ENCODE measurements at places on chromosomes 6 and 20. TPM values are rescaled to one million over a fixed set of nuclear protein-coding genes. Genes with fewer than 3 reads are reported as not detected.

- no peak for DNase-seq
Observed at GRCh38 chr20:58577139-58577806, 62.1 kb upstream of the APCDD1L start.

GRCh38 chr6:106702451-106703110, 73.2 kb downstream of the QRSL1 start:
- no peak for DNase-seq

GRCh38 chr6:89251170-89251569, 34.0 kb upstream of the GABRR1 start:
- DNase-seq, result no peak

- DNase-seq, result no peak
Observed at GRCh38 chr6:19605624-19606023, 231.5 kb upstream of the ID4 start.

DNA sequence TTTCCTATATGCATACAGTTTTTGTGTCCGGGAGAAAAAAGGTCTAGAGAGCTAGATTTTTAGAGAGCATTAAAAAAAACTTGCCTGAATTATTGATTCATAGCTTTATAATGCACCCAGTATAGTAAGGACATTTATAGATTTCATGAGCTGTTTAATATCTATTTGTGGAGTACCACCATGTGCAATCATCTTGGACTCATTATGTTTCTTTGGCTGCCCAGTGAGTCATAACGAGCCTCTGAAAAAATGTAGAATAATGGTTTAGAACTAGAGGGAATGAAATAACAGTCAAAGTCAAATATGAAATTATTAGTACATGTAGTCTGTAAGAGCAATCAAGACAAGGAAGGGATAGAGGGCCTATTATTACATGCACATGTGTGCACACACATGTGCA, 350.0 kb downstream of the CD83 start:
- DNase-seq, result no peak

GRCh38 chr6:165753506-165753905, 90.5 kb upstream of the PDE10A start:
- no peak for DNase-seq

GRCh38 chr6:30820193-30820592, 64.1 kb upstream of the DDR1 start:
- no peak for DNase-seq

DNA sequence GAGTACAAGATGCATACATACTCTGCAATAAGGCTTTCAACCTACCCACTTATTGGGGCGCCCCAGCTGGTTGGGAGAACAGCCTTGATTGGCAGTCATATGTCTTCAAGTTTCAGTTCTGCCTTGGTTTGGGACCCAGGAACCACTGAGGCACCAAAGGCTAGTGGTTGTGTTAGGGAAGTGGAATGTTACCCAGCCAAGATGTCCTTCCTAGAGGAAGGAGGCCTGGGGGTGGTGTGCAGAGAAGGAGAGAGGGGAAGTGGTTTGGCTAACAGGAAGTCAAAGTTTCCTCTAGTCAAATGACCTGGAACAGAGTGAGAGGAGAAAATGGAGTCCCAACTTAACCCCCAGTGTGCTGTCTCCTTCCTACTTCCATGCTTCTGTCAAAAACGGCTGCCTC, 59.4 kb downstream of the CD164 start:
- DNase-seq, result no peak

The PTCHD4 gene
- not detected for total RNA-seq

The SYTL3 gene
- total RNA-seq, result 97.8 TPM
